ENCODE measurements at places on chromosomes 6 and 20.

GRCh38 chr6:62283365-62283764 lies 2.7 kb downstream of the KHDRBS2 start:
- DNase-seq = no peak

DNA sequence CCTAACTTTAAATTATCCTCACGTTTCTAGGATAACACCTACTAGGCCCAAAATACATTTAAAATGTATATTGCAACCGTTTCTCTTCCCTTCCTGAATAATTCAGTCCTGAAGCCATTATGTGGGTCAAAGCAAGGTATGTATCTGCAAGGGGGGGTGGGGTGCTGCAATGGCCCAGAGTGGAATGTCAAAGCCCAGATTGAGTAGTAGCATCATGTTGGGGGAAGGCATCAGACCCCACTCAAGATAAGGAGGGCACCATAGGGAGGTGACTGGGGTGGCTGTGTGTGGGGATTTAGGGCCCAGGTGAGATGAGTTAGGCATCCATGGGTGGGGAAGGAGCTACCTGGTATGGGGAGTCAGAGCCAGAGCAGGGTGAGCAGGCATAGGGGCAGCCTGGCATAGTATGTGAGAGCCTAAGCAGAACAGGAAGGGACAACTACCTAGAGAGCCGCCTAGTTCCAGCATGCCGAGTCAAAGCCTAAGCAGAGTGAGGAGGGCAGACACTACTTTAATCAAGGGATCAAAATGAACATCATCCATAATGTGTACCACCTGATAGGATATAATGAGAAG lies 48.2 kb downstream of the ZNF292 start:
- DNase-seq = no peak

DNA sequence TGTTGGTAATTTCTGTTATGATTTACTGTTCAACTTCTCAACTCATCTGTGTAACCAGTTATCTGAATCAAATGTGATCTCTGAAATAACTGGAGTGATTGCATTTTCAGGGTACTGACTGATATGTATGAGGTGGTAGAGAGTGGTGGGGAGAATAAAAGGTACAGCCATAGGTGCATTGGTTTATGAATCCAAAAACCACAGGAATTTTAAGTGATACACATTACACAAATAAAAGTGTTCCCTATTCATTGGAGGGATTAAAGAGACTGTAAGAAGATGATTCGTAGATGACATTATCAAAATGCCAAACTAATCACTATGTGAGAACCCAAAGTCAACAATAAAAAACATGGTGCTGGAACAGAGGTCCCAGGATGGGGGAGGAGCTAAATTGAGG lies 158.7 kb upstream of the RSPO3 start:
- no peak for DNase-seq

DNA sequence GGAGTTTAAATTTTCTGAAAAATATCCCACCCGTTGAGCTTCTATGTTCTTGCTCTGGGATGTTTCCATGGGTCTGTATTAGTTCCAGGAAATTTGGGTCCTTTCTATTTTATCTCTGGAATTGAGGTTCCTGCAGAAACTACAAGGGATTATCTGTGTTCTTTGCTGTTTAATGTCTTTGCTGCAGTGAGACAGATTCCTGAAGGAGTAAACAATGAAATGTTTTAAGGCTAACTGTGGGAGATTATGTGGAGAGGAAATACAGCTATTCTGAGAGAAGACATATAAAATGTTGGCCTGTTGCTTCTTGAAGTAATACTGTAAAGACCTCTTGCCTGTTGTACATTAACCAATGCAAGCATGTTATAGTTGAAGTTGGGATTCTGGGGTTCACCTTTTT lies 43.5 kb downstream of the SAMD5 start:
- no peak for DNase-seq

DNA sequence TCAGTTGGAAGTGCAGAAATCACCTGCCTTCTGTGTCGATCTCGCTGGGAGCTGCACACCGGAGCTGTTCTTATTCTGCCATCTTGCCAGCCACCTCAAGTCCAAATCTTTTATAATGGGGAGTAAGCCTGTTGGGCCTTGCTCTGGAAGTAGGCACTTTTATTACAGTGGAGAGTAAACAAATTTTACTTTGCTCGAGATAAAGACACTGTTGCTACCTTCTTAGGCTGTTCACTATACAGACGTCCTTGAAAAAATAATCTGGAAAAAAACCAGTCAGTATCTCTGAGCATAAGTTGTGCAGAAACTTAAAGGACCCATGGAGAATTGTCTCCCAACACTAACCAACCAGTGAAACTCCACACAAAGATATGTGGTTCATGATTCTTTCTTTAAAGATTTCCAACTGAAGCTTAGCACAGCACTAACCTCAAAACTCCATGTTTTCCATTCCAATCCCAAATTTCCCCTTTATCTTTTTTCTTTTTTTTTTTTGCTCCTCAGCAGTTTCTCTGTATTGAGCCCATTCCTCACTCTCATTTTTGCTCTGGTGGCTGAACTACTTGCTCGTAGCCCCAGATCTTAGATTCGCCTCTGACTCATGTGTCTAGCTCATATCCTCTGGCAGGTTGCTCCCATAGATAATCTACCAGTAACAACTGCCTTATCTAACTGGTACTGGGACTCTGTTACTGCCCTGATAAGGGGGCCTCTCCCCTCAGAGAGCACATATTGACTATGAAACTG lies 34.3 kb upstream of the COL9A1 start:
- no peak for DNase-seq

DNA sequence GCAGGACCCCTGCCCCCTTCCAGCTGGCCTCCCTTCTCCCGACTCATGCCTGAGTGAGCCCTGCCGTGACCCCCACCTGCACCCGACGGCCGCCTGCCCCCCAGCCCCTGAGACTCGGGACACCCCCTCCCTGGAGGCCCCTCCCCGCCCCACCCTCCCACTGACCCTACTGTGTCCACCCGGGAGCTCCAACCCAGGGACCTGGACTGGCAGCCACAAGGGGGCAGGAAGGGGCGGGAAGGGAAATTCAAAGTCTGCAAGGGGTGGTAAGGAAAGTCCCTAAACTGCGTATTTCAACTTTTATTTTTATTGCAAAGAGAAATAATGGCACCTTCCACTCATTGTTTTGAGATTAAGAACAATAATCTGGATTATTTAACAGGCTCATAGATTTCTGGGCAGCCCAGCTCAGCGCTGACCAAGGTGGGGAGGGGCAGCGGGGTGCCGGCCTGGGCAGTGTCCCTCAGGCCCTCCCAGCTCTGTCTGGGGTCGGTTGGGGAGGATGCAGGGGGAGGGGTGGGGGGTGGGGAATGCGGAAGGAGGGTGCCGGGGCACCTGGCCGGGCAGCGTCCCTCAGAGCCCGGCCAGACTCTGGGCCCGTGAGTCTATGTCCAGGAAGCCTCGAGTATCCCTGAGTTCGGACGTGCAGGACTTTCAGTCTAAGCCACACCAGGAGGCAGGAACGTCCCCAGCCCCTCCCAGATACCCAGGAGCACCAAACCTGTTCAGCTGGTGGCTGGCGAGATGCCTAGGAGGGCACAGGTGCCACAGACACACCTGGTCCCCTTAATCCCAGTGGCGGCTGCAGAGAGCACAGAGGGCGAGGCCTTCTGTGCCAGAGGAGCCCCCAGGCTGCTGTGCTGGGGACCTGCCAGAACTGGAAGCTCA lies 1.3 kb upstream of the PTK6 start:
- DNase-seq = peak; percentile 82

GRCh38 chr20:1493536-1493935 lies 2.3 kb upstream of the SIRPB2 start:
- no peak for DNase-seq

DNA sequence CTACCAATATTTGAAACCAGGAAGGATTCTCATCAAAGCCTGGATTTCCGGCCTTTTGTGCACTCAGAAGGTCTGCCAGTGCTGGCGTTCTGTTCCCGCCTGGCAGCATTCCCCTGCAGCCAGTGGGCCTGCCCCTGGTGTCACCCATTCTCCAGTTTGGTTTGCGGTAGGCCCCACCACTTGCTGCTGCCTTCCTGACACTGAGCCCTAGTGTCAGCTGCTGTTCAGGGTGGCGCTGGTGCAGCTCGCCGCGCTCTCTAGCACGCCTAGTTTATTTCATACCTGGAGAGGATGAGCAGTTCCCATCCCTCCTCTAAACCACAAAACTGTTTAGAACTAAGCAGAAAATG lies 9.5 kb downstream of the NPEPL1 start:
- DNase-seq = no peak

DNA sequence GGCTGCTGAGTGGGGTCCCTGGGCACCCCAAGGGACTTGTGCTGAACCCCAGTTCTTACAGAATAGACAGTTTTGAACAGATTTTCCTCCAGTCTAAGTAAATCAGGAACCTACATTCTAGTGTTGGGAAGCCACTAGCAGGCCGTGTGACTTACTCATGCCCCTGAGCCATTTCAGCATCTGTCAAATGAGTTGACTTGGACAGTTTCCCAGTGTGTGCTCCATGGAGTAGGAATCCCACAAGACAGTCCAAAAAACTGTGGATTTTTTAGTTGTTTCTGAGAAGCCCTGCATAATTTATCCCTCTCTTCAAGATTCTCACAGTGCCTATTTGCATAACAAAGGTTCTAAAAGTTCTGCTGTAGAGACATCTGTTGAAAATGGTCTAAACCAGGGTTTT lies 2.1 kb downstream of the GABRR2 start:
- DNase-seq = peak; percentile 81

- no peak for DNase-seq
Observed at GRCh38 chr20:15100506-15101160, 763.2 kb upstream of the FLRT3 start.

DNA sequence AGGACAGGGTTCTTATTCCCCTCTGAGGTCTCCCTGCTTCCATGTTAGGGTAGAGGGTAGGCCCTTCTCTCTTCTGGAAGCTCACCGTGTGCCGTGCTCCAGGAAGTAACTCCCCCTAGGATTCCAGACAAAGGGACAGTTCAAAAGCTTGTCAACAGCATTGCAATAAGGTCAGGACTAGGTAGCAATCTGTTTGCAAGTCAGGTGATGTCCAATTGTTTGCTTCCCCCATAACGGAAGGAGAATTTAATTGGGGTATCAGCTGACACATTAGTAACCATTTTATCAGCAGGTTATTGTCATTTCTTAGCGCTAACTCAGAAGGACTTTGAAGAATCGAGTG lies 41.9 kb downstream of the SYNJ2 start:
- DNase-seq = peak; percentile 86

DNA sequence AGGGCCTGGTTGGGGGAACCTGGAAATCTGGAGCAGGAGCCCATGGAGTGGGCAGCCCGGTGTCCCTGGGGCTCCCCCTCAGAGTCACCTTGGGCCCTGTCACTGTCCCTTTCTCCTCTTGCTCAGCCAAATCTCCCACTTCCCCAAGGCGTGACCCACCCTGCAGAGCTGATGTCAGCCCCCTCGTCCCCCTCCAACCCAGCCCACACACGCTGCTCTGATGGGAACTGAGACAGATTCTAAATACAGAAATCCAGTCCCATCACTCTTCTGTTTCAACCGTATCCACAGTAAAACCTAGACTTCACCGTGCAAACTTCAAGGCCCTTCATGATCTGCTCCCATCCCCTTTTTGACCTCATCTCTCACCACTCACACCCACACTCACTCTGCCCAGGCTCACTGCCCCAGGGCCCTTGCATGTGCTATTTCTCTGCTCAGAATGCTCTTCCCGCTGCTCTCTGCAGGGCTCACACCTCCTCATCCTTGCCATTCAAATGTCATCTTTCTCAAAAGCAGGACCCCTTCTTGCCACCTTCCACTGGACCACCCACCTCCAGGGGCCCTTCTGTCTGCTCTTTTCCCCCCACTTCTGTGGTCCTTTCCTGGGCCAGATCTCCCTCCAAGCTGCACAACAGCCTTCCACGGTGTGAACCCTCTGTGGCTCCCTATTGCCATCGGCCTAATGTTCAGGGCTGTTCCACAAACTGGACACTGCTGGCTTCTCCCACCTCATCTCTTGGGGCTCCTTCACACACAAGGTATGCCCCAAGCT lies 16.6 kb downstream of the TGM2 start:
- DNase-seq = no peak

DNA sequence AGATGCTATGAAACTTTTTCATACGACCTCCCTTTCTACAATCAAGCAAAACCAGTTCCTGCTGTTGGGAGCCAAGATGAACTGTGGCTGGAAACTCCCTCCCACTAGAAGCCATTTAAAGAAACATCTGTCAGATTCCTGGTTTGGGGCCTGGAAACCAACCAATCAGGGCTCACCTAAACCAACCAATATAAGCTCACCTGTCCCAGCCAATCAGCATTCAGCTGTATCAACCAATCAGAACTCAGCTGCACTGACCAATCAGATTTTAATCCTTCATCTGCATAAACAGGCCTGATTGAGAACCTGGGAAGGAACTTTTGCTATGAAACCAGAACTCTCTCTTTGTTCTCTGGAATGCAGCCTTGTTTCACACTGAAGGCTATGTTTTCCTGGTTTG lies 42.4 kb downstream of the SNX14 start:
- DNase-seq = peak; percentile 14

GRCh38 chr20:47043086-47043485 lies 148.4 kb downstream of the EYA2 start:
- DNase-seq = no peak

DNA sequence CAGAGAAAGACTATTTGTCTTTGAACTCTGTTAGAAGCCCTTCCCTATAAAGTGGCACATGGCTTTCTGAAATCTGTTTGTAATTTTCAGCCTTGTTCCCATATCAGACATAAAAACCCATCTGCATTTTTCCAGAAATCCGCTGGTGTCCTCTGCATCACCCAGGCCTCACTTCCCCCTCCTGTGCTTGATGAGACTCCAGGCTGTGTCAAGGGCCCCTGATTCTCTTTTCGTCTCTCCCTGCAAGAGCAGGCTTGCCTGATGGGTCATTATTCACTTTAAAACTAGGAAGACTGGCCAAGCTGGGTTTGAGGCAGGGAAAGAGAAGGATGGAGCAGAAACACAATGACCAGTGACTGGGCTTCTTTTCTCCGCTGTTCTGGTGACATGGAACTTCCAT lies 10.6 kb upstream of the PROKR2 start:
- DNase-seq = no peak

DNA sequence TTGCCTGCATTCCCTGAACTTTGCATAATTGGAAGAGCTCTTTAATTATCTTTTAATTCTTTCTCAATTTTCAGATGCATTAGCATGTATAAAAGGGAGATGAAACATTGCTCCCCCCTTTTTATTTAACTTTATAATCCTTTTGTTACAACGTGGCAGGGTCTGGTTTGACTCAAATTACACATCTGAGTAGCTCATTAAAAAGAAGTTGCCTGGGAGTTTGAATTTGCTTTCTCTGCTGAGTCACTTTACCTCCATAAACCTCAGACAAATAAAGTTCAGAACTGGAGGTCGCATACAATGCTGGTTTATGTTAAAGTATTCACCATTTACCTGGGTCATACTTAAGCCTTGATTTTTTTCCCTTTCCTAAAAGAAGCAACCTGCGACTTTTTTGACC lies 495.2 kb downstream of the PREX1 start:
- DNase-seq = no peak

- no peak for DNase-seq
Observed at GRCh38 chr6:148866657-148867268, 119.9 kb downstream of the UST start.

GRCh38 chr20:10634683-10635411 lies 39.0 kb downstream of the JAG1 start:
- DNase-seq = no peak

Data from NCI-H69 (cell line).